ENCODE measurements at places on chromosomes 5 and 9.

DNA sequence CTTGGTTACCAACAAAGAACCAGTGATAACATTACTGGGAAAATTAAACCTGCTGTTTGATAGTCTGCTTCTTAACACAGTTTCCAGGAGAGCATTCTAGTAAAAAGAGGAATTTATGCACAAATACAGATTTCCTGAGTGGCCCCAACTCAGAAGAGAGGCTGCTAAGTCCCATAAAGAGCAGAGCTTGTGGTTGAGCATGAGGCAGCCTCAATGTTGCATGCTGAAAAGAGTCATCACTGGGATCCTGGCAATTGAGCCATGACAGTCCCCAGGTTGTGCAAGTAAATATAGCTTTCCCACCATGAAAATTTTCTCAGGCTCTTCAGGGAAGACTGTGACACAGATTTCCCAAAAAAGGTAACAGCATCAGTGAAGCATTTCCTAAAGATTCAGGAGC is 47.5 kb upstream of the ADRB2 start:
- no peak for DNase-seq

DNA sequence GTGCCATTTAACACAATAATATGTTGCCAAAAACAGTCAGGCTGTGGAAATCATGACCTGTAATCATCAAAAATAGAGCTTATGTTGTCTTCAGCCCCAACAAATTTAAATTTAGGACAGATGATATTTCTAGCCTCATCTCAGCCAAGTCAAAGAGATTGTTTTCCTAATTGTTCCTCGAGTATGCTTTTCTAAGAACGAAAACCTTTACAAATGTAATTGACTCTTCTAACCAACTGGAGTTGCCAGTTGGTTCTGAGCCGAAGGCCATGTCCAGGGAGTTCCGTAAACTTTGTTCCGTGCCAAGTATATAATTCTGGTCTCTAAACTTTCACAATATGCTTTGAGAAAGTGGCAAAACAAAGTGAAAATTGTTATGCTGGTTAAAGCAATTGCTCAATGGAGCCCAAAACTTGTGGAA is 160.8 kb downstream of the CEMIP2 start:
- no peak for DNase-seq

DNA sequence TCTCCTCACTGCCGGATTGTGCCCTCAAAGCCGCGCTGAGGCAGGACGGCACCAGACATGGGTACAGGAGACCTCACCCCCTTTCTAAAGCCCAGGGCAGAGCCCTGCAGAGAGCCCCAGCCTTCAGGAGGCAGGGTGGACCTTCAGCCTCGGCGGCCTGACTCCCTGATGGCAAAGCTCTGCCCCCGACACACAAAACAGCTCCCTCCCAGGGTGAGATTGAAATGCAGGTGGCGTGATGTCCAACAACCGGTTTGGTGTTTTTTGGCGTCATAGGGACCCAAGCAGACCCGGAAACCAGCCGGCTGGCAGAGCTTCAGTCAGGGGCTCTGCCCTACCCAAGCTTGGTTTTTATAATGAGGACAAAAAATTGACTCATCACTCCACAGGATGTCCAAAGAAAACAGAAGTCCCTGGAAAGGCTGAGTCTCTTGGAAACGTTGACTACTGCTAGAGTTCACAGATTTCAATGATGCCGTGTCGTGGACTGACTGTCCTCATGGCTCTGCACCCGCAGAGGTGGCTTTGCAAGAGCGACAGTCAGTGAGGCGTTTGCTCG is 275.2 kb upstream of the IRX1 start:
- no peak for DNase-seq

GRCh38 chr9:78296201-78296892 is 578 bp upstream of the PSAT1 start:
- DNase-seq: no peak

DNA sequence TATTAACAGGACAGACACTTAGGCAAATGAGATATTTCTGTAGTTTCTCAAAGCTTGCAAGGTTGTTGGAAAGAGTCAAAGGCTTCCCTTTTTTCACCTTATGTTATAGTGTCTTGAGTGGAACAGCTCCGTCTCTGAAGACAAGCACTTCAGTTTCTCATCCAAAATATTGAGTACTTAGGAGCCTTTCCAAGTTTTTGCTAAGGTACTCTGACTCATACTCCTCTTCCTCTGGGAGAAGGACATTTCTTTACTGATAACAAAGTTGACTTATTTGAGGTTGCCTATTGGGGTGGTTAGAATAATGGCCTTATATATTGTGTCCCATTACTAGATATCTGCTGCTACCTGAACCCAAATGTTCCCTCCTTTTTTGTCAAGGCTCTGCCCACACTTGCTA is 869.6 kb downstream of the MAT2B start:
- DNase-seq: no peak

GRCh38 chr9:8706531-8706930 is 907.0 kb upstream of the DMAC1 start:
- DNase-seq: no peak

- DNase-seq: no peak
Measured at GRCh38 chr9:137478613-137478961, 19.5 kb upstream of the NSMF start.

GRCh38 chr5:683551-684481 is 9.3 kb downstream of the TPPP start:
- DNase-seq: no peak

- DNase-seq: no peak
Measured at GRCh38 chr5:108109059-108109458, 272.8 kb downstream of the FBXL17 start.

DNA sequence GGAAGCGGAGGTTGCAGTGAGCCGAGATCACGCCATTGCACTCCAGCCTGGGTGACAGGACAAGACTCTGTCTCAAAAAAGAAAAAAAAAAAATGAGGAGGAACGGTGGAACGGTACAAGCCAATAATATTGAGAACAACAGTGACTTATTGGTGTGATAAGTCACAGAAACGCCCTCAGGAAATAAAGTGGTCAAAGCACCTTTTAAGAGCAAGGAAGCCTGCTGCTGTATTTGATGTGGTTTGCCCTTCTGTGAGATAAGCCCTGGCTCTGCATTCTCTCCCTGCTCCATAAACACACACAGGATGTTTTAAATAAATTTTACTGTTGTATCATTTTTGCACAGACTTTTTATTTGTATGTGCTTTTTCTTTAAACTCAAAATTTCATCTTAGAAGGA is 269.9 kb upstream of the MSX2 start:
- no peak for DNase-seq

DNA sequence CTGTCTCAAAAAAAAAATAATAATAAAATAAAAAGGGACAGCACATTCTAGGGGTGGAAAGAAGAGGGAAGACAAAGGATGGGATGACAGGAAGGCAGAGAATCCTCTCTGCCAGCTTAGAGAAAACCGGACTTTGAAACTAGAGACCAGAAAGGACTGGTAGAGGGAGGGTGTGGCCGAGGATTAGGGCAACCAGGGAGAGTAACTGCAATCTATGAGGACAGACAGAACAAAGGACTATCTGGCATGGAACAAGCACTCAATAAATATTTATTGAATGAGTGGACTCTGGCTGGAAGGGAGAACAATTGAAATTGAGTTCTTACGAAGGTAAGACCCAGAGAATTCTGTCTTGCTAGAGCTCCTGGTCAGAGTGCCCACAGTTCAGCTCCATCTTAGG is 2.4 kb downstream of the GBA2 start:
- DNase-seq: no peak

DNA sequence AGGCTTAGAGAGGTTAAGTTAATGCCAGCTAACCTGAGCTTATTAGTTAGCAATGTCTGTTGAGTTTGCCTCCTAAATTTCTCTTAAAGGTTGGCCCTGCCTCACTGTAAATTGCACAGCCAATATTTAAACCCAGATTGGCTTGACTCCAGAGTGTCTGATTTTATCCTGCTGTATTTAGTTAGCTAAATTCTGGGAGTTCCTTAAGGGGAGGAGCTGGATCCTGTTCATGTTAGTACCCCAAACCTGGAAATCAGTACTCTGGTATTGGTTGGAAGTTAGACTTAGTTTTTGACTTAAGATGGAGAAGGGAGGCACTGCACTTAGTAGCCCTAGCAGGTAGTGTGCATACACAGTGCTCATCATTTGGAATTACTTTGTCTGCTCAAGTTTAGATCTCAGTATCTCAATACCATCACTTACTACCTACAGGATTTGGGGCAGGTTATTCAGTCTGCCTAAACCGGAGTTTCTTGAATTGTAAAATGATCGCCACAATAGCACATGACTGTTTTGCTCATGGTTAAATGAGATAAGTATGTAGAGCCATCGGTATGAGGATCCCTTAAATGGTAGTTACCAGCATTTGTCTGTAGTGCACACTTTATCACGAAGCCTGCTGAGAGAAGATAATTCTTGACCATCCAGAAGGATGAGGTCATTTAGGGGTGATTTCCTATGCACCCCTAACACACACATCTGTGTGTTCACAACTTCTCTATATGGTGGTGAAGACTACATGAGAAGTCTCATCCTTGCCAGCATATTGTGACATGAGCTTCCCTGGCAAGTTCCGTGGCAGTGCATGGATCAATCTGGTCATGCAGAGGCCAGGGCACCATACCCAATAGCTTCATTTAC is 264.8 kb upstream of the TRIM32 start:
- no peak for DNase-seq

DNA sequence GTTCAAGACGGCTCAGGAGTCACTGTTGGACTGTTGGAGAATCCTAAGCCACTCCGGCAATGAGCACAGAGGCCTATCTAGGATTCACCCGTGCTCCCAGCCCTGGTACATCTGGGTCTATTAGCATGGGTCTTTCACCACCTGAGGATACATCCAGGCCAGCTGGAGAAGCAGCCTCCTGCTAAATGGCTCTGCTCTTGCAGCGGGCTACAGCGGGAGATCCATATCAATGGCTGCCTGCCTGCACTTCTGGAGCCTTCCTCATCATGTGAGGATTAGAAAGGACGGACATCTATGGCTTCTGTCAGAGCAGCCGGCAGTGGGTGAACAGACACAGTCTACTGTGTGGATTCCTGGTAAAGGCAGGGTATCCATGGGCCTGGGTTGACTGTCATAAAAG is 357.4 kb downstream of the MLLT3 start:
- DNase-seq: no peak

DNA sequence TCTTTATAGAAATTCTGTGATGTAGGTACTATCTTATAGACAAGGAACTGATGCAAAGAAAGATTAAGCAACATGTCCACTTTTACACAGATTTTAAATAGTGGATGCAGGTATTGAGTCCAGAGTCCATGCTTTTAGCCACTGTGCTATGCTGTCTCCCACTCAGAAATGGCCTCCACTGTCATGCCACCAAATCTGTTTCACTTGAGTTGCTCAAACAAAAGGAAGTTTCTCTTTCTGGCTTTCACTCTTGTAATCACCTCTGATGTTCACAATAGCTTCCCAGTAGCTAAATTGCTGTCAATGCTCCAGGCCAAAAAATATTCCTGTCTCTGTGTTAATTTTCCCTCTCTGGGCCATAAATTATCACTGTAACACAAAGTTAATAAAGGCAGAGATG is 77.0 kb upstream of the RASA1 start:
- DNase-seq: no peak

DNA sequence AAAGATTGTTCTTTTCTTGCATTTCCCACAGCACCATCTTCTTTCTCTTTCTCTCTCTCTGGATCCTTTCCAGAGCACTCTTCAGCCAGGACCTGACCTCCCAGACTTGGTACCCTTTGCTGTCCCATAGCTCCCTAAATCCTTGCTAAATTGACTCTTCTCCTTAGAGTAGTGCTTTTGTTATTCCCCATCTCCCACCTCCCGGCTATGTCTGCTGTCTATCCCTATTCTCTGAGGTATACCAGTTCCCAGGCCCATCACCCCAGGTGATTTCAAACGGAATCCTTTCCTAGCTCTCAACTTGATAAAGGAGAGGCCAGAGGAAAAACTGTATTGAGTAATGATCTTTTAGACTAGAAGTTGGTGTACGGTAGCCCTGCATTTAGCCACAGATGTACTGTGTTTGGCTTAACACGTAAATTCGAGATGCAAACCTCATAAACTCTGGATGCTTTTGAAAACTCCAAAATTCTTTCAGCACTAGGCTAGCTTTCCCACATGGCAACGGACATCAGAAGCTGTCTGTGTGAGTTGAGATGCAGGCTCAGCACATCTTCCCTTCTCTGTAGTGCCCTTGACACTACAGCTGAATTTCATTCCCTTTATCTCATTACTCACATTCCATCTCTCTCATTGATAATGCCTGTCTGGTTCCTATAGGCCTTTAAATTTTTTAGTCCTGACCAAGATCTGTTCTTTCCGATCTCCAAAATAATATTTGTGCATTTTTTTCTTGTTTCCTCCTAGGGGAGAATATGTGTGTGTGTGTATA is 320.8 kb upstream of the ITGA1 start:
- DNase-seq: no peak

DNA sequence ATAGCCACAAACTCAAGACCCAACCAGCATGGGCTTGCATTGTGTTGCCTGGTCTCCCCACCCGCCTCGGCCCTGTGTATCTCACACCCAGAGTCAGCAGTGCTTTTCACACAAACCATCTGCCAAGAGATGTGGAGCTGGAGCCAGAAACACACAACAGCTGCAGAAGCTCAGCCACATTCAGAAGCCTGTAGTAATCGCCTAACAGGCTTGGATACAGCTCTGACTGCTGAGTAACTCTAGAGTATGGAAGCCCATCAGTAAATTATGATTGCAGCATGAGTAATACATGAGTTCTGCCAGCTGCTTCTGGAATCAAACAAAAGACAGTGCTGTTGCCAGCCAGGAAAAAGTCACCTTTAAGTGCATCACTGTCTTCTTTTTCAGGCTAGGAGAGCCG is 16.0 kb downstream of the TEK start:
- DNase-seq: no peak

GRCh38 chr5:36414869-36415282 is 113.2 kb upstream of the RANBP3L start:
- DNase-seq: no peak

DNA sequence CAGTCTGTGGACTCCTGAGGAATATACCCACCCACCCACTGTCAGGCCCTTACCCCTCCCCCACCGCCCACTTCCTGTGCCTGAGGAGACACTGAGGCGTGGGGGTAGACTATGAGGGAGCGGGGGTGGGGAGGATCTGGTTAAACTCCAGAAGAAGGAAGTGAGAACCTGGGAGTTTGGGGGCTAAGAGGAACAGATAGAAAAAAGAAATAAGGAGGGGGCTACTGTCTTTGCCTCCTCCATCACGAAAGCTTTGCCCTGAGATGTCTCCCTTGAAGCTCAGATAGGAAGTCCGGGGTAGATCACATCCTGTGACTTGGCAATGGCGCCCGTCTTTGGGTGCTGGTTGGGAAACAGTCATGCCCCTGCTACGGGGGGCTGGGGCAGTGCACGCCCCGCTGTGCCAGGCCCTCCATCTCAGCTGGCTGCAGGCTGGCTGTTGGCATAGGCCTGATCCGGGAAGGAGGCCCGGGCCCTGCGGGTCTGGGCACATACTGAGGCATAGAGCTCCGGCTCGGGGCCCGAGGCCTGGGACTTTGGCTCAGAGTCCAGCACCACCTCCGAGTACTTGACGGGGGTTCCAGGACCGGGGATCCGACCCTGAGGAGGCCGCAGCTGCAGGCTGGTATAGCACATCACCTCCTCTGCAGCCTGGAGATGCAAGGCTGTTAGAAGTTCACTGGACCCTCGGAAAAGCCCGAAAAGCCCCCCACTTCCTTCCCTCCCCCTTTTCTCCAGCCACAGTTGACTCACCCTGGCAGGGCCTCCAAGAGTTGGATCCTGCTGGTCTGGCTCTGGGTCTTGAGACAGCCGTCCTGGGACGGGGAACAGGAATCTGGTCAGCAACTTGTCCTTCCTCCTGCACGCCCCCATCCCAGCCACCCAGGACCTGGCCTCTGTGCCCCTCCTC is 1.0 kb downstream of the SIT1 start:
- no peak for DNase-seq

GRCh38 chr9:128215491-128216409 is 12.6 kb downstream of the DNM1 start:
- DNase-seq: no peak

Data from progenitor cell of endocrine pancreas (in vitro differentiated cells).